Effector CD8-positive, alpha-beta T cell (primary cell): ENCODE measurements at places on chromosomes 11 and 22.

DNA sequence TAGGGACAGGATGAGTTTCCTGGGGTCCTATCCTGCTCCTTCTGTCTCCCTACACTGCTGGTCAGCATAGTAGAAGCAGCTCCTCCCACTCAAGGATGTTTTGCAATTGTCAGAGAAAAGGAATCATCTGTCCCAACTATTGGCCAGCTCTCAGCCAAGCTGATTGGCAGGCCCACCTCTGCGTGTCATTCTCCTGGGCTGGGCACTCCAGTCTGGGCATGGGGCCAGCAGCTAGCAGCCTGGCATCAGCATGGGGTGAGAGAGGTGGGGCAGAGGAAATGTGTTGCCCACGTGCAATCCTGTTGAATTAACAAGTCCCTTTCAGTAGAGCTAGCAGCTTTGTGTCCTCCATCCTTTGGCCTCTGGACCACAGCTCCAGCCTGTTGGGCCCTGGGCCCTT lies 14.1 kb downstream of the ANKK1 start:
- DNase-seq = no peak

- no peak for DNase-seq
These were observed 24.6 kb upstream of the DGAT2 start for GRCh38 chr11:75743711-75744563.

GRCh38 chr11:118916842-118917388 lies 8.8 kb downstream of the BCL9L start:
- DNase-seq = no peak

DNA sequence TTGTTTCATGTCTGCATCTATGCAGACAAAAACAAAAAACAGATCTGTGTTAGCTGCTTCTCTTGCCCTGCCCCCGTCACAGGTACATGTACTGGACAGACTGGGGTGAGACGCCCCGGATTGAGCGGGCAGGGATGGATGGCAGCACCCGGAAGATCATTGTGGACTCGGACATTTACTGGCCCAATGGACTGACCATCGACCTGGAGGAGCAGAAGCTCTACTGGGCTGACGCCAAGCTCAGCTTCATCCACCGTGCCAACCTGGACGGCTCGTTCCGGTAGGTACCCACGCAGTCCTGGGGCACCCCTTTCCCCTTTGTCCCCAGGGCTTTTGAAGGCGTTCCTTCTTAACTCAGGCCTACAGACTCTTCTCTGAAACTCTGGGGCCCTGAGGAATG lies 45.2 kb downstream of the LRP5 start:
- DNase-seq = no peak

- no peak for DNase-seq
These were observed 382 bp downstream of the RASSF10 start for GRCh38 chr11:13009476-13009920.

DNA sequence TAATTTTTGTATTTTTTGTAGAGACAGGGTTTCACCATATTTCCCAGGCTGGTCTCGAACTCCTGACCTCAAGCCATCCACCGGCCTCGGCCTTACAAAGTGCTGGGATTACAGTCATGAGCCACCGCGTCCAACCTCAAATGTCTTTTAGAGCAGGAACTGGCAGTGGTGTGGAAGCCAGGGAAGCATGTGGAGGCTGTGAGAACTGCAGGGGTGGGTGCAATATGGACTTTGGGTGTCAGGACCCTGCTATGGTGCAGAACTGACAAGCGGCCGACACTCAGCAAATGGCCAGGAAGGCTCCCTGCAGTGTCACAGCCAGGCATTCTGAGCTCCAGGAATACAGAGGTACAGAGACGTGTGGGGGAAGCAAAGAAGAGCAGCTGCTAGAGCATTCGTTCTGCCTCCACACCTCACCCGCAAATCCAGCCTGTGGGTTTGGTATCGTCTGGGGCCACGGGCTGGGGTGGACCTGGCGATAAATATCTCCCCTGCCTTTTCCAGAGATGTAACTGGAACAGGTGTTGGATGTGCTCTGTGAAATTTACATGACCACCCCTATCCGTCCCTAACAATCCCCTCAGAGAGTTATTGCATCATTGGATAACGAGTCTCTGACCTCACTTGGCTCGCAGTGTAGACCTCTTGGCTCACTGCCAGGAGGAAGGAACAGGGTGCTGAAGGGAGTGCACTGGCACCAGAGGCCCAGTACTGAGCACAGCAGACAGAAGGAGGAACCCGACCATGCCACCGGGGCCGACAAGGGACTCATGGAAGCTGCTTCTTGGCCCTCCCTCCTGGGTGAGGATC lies 624.7 kb upstream of the B3GAT1 start:
- no peak for DNase-seq

GRCh38 chr11:20876738-20877137 lies 207.4 kb downstream of the NELL1 start:
- no peak for DNase-seq

DNA sequence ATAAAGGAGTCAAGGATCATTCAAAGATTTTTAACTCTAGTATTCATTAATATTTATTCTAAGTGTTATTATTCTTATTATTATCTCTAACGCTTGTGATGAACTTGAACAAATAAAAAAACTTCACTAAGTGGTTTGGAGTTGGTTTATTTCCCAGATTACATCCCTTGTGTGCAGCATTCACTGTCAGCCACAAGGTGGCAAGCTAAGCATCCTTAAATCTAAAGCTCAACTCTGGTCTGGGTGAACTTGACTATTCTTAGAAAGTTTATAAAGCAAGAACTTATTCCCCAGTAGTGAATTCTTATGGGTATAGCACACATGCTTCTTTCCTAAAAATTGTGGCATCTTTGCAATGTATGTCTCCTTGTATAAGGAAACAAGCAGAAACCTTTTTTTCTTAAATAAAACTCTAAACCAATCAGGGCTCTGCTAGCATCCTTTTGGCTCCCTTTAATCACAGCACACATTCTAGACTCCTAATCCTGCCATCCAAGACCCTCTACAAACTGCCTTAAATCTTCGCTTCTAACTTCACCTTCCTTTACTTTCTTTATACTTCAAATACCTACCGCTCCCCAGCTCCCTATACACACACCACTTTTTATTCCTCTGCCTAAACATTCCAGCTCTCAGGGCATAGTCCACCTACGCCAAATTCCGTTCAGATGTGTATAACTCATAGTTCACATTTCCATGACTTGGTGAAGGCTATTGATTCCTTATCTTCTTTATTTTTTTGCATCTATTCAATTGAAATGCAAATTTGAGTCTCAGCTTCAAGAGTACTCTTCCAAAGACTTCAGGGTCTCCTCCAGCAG lies 1068.8 kb downstream of the DLG2 start:
- DNase-seq = no peak

DNA sequence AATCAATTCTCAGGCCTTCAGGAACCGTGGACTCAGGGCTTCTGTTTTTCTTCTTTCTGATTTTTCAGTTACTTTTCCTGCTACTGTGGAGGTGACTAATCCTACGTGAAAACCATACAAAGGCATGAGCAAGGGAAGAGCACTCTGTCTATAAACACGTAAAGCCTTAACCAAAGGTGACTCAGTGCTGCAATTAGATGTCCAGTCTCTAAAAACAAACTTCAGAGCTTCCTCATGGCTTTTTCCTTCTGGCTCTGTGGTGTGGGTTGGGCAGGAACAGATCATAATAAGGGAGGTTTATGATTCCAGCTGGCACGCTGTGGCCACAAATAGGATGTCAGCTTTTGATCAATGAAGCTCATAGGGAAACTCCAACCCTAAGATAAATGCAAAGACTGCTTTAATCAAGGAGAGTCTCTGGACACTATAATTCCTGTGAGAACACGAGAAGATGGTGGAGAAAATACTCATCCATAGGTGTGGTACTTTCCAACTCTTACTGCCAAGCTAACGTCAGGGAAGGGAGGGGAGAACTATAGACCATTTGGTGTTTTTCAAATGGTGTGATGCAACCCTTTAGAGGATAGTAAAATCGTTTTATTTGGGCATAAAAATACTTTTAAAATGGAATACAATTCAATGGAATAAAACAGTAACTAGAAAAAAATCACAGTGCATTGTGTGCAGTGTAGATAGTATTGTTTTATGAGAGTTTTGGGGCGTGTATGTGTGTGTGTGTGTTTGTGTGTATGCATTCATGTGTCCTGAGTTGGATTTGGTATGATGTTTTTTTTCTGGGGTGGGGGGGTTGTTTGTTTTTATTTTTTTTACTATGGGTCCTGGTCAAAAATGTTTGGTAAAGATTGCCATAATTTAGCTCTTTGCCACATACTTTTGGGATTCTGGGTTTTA lies at the start of gene NXPE2:
Gene NXPE2 (plus strand): TSS at position 403 of the 912 bp plus-strand sequence. CDS start 49 bp downstream, at position 452.
- DNase-seq = no peak

- no peak for DNase-seq
These were observed 136.9 kb downstream of the METTL15 start for GRCh38 chr11:28245131-28245530.

- DNase-seq = no peak
These were observed 486.9 kb downstream of the MIAT start for GRCh38 chr22:27144321-27144720.

DNA sequence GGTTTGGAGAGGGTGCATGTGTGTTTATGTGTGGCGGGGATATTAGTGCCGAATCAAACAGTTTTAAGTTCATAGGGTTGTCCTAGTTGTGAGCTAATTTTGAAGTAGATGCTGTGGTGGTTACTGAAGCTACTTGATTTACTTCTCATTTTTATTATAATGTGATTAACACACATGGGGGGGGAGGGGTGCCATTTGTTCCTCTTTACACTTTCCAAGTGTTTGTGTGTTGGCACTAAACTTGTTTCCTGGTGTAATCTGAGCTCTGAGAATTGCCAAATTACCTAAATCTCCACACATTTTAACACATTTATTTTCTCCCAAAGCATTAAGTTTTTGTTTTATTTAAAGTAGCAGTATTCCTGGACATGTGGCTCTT lies 60.1 kb downstream of the ZNRF3 start:
- no peak for DNase-seq

GRCh38 chr11:46694072-46694471 lies 6.3 kb downstream of the ARHGAP1 start:
- no peak for DNase-seq

- DNase-seq = no peak
These were observed 8.3 kb downstream of the PICK1 start for GRCh38 chr22:38065539-38065938.

- no peak for DNase-seq
These were observed 127.7 kb upstream of the SESN3 start for GRCh38 chr11:95358511-95359340.

GRCh38 chr22:38997518-38997917 lies 15.4 kb downstream of the APOBEC3B start:
- DNase-seq = no peak

DNA sequence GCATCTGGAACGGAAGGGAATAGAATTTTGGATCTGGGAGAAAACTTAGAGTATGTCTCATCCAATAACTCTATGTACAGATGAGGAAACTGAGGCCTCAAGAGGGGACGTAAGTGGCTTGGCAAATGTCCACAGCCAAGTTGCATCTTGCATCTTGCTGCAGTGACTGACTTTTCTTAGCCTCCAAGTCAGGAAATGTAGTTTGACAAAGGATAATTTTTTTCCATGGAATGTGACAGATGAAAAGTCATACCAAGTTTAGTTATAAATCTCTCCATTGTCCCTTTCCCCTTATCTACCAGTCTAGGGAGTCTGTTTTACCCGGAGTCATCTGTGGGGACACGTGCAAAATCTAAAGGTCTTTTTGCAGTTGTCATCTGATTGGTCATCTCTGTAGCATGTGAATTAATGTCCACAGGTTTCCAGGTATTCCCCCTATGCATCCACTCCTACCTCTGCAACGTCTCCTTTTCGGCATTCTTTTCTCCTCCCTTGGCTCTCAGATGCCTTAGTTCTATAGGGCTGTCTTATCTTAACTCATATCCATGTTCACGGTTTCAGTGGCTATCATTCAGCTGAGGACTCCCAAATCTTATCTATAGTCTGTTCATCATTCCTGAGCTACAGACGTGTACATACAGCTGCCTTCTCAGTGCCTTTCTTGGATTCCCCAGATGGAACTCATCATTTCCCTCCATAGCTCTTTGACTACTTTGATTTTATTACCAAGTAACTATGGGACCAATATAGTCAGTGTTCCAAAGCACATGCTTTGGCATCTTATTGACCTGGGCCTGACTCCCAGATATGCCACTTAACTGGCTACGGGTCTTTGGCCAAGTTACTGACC lies 139.5 kb upstream of the TIMP3 start:
- no peak for DNase-seq

DNA sequence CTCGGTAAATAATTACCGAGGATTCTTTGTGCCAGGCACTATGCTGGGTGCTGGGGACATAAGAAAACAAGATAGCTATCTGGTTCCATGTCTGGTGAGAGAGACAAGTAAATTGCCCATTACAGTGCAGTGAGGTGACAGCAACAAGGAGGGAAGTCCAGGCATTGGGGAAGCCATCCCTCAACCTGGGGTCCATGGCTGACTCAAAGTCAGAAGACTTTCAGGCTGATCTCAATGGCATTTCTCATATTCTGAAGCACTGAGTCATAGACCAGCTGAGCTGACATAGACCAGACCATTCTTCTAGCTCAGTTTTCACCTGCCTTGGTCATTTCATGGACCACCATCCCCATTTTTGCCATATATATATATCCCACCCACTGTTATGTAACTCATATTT lies 158.8 kb downstream of the TTC17 start:
- no peak for DNase-seq

DNA sequence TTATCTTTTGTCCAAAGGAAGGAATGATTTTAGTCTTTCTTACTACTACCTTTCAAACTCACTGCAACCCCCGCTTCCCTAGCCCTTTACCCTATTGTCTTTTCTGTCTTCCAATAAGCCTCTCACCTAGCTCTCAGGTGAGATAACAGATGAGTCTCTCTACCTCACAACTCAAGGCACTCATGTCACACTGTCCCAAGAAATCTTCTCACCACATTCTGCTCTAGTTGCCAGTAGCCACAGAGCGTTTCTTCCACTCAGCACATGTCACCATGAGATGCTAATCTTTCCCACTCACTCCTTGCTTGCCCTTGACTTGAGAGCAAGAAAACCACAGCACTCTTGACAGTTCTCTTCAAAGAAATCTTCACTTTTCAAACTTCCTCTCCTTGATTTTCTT lies 32.7 kb upstream of the TMEM41B start:
- DNase-seq = no peak

GRCh38 chr22:26576026-26576680 lies 13.8 kb downstream of the TPST2 start:
- no peak for DNase-seq

- no peak for DNase-seq
These were observed 1375.9 kb upstream of the RAG2 start for GRCh38 chr11:37973941-37974340.

DNA sequence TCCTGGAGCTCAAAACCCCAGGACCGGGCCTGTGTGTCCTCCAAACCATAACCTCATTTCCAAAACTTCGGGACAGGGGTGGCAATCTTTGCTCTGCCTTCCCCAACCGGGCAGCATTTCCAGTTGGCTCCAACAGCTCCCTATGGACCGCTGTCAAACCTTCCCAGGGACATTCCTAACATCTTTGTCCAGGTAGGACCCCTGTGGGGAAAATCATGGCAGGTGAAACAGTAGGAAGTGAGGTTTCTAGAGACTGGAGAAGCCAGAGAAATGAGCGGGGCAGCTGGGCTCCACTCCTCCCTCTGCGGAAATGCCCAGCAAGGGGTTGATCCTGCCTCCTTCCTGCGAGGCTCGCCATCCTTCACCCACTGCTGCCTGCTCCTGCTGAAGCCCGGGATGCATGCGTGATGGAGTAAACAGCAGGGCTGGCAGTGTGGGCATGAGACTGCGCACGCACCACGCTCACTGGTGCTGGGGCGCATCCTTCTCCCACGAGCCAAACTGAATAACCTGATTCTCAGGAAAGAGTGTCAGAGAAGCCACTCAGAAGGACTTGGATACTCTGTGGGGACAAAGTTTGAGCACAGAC lies 136.4 kb downstream of the BUD13 start:
- no peak for DNase-seq
